ENCODE measurements at places on chromosomes 6 and 20.

- DNase-seq = no peak
Observed at GRCh38 chr20:47126709-47127108, 229.8 kb downstream of the ZMYND8 start.

DNA sequence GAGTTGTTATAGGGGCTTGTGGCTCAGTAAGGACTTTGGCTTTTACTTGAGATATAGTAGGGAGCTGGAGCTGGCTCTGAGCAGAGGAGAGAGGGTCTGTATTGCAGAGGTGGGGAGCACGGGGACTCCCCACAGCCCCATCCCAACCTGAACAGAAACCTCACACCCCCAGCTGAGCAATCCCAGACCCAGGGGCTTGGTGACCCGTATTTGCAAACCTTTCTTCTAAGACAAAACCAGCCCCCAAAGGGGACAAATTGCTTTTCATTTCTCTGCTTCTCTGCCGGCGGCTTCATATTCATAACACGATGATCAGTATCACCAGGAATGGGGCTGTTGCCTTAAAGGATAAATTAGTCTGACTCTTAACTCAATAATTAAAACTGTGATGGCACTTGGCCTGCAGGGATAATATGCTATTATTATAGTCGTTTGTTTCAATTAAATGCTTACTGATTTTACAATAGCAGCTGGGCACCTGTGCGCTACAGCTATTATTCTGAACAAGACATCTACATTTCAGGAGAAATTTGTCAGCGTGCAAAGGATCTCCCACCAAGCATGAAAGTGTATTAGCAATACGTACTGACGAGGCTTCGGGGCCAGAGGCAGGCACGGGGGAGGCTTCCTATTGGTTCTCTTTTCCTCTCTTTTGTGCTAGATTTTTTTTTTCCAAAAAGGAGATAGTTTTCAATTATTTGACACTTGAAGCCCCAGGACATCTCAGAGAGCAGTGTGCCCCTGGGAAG is 118.1 kb downstream of the TOX2 start:
- DNase-seq = no peak

GRCh38 chr6:138541823-138542481 is 42.7 kb upstream of the NHSL1 start:
- DNase-seq = no peak

DNA sequence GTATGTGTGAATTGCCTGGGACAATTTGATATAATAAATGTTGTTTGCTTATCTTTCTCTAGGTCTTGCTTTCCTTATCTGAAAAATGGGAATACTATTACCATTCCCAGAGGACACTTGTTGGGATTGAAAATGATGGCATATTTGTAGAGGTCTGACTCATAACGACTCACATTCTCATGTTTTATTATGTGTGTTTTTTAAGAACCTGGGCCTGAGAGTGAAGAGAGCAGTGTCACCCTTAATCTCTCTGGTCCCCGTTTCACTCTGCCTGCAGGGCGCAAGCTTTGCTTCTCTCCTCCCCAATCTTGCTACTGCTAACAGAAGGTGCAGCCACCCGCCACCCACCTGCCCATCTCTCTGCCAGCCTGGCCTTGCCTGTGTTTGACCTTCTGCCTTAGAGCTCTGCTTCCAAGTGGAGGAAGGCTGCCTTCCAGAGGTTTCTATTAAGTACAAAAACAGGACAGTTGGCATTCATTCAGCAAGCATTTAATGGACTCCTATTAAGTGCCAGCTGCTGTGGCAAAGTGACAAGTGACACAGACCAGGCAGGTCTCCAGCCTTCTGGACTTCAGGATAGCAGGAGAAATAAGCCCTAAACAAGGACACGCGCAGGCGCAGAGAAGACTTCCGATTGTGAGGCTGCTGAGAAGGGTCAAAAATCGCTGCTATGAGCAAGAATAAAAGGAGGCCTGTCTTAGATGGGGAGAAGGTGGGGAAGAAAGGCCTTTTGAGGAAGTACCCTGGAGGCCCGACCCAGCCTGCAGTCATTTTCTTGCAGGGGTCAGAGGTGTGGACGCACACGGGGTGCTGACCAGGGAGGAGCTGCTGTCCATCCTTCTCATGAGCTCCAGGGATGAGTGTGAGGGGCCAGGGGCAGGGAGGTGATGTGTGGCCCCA is 112.5 kb downstream of the JPH2 start:
- DNase-seq = no peak

- no peak for DNase-seq
Observed at GRCh38 chr6:21874372-21874771, 280.8 kb downstream of the SOX4 start.

GRCh38 chr6:5084781-5085647 is at the start of gene PPP1R3G:
Gene PPP1R3G, plus strand, starts transcription at chr6:5085341. Its CDS starts 145 bp downstream, at chr6:5085486.
- DNase-seq = no peak

DNA sequence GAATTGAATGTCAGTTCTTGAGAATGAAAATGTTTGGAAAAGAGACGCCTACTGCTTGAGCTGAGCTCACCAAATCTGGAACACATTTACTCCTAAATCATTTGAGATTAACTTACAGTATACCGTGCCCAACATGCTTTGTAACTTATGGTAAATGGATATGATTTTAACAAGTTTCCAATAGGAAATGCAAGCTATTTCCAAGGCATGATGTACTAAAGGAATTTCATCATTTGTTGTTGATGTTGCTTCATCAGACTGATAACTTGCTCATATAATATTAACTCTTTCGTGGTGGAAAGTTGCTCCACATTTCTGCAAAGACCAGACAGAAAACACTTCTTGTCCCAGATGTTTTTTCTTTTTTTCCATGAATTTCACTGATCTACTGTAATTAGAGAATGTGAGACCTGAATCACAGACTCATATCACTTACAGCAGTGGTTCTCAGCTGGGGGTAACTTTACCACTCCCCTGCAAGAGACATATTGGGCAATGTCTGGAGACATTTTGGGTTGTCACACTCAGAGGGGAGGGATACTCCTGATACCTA is 116.6 kb upstream of the TRAF3IP2 start:
- no peak for DNase-seq

- no peak for DNase-seq
Observed at GRCh38 chr20:12256806-12257205, 339.1 kb downstream of the BTBD3 start.

GRCh38 chr6:148307405-148307804 is 35.2 kb upstream of the SASH1 start:
- DNase-seq = no peak

DNA sequence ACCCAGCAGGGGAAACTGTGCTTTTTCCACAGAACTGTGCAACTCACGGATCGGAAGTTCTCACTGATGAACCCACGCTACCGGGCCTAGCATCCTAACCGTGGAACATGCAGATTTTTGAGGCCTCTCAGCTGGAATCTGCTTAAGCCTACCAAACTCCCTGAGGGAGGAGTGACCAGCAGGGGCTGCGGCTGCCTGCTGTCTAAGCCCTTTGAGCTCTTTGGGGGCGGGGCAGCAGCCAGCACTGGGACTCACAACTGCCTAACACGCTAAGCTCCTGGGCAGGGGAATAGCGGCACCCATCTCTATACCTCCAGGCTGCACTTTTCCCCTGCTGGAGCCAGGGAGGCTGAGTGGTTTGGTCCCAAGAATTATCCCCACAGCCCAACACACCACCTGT is 20.4 kb upstream of the METTL24 start:
- no peak for DNase-seq

GRCh38 chr20:57378646-57379262 is 12.4 kb upstream of the RBM38 start:
- DNase-seq = no peak

DNA sequence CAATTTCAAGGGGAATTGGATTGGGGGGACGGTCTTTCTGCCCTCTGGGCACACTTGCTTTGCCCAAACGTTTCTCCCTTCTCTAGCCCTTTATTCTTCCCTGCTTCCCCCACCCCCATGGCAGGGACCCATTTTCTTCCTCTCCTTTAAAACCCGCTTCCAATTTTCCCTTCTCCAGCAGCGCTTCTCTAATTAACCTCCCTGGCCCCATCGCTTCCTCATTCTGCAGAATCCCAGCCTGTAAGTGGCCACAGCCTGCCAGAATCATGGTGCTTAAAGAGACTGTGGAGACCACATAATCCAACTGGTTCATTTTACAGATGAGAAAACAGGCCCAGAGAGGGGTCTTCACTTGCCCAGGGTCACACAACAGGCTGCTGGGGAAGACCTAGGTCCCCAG is 61.4 kb downstream of the CPNE5 start:
- DNase-seq = no peak

DNA sequence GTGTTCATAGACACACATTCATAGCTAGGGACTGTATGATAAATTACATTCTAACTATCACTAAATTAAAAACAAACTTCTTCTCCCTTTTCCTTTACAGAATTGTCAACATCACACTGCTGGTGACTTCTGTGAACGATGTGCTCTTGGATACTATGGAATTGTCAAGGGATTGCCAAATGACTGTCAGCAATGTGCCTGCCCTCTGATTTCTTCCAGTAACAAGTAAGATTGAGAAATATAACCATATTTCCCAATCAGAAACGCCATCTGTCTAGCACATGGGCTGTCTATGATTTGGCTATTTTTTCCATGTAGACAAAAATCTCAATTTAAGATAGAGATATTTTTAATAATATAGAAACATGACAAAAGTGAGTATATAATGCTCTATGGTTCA is 367.7 kb downstream of the ARHGAP18 start:
- no peak for DNase-seq

DNA sequence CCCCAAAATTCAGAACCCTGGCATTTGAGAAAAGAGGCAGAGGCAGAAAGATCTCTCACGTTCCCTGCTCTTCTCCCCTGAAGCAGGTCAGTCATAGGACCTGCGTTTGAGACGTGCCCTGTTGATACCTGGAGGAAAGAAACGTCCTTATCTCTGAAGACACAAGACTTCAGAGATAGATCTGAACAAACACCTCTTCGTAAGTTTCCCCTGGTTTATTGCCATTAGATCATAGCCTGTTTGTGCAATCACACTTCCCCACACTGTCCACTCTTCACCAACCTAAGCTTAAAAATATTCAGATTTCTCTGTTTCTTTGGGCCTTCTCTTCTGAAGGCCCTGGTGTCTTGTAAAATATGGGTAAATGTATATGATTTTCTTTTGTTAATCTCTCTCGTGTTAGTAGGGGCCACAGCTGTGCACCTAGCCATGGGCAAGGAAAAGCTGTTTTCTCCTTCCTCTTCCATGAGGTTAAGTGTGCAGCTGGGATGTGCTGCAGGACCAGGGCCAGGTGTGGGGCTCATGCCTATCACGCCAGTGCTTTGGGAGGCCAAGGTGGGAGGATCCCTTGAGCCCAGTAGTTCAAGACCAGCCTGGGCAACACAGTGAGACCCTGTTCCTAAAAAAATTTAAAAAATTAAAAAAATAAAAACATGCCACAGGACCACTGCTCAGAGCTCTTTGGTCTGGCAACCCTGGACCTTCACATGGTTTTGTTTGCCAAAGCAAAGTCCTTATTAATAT is 4.7 kb upstream of the SLC22A2 start:
- DNase-seq = no peak

DNA sequence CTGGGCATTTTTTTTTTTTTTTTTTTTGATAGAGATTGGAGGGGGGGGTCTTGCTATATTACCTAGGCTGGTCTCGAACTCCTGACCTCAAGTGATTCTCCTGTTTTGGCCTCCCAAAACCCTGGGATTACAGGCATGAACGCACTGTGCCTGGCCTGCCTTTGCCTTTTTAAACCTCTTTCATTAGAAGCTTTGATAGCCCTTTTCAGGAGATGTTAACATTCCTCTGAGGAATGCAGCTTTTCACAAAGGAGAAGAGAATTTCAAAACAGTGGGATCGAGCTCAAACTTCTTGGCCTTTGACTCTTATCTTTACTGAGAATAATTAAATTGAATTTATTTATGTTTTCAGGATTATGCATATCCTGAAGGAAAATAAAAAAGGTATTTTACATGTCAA is 31.3 kb downstream of the SLC26A8 start:
- DNase-seq = no peak

DNA sequence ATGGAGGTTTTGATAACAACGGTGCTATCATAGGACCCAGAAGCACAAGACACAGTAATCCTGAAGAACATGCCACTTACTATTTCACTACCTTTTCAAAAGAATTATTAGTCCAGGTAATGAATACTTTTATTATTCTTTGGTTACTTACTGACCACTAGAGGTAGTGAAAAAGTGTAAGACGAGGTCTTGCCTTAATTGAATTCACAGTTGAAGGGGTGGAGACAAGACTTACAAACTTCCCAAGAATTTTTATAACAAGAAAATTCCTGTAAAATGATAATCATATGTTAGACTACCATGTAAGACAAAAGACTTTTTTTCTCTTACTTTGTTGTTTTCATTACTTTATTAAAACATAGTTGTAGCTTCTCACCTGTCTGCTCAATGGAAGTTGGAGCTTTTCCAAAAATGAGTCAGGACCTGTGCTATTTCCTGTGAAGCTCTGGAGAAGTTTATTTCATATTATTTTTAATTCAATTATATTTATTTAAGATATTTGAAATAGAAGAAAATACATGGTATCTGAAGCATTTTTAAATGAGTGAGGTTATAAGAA is 52.4 kb downstream of the DOP1A start:
- DNase-seq = no peak

DNA sequence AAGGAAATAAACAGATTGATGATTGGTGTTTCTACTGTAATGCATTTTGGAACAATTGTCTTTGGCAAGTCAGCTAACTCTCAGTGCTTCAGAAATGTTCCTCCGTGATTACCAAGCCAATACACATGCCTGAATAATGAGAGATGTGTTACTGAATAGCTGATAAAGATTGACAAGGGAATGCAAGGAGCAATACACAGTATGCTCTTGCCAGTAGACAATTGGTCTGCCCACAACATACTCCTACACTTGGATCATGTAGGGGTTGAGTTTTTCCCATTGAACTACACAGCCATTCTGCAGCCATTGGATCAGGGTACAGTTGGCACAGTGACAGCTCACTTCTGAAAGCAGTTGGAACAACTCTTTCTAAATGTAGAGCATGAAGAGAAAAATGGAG is 5.6 kb upstream of the GJB7 start:
- DNase-seq = no peak

- DNase-seq = no peak
Observed at GRCh38 chr6:30481211-30481964, 7.9 kb upstream of the HLA-E start.

DNA sequence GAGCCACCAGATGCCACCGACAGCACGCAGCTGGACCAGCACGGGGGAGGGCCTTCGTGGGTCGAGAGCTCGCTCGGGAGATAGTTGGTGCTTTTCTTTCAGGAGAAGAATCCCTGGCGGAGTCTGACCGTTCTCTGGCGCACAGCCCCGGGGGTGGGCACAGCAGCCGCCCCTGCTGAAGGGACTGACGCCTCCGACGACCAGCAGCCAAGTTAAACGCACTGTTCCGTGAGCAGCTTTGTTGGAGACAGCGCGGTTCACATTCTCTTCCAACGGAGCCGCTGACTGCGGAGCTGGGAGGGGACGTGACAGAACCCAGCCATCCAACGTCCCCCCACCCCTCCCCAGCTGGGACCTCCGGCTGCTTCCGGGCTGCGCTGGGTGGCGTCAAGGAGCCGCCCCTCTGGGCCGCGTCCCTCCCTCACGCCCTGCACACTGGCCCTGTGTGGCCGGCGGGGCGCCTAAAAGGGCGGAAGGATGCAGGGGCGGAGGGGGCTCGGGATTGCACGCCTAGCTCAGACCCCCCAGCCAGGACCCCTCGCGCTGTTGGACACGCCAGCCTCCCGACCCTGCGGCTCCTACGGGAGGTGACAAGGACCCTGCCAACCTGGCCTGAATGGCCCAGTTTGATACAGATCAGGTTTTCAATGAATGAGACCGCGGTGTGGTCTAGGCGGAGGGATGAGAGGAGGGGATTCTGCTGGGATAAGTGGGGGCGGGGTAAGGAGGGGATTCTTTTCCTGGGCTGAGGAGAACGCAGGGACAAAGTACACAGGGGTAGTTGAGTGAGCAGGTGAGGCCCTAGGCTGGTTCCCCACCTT is 36.4 kb upstream of the KHDC1 start:
- no peak for DNase-seq

Measured in omental fat pad (tissue), 4 donors.